SK-N-SH treated with all-trans-retinoic acid at 6 μM for 48 hours (cell line): ENCODE measurements at places on chromosomes 7 and 10.

- no peak for ATAC-seq
Observed at GRCh38 chr10:119518176-119518575, 24.3 kb downstream of the RGS10 start.

DNA sequence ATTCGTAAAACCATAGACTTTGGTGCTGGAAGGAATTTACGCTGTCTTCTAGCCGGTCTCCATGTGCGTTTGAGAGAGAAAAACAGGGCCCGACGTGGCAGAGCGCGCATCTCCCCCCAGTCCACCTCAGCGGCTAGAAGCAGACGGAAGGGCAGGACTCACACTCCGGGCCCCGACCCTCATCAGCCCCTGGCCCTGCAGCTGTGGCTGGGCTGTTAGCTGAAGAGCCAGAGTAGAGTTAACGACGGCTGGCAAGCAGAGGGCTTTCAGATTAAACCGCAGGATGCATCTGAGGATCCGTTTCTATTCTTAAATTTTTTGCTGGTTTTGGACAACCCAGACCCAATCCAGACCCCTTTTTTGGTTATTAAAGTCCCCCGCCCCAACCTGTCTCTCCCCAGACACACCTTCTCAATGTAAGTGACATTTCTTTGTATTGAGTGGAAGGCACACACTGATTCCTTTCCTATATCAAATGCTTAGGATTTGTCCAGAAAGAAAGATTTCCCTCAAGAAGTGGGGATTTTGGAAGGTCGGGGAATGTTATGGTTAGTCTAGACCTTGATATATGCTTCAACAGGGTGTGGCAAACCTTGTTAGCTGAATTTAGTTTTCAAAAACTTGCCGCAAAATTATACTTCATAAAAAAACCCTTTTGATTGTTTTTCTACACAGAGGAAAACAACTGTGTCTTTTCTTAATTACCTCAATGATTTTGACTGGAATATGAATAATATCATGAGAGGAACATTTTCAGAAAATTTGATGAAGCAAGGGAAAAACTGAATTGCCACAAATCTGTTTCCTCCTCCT lies 1.7 kb upstream of the TBX20 start:
- ATAC-seq, result no peak

- no peak for ATAC-seq
Observed at GRCh38 chr7:156823435-156823834, 69.5 kb downstream of the LMBR1 start.

- no peak for ATAC-seq
Observed at GRCh38 chr7:100363098-100363497, 5.2 kb downstream of the PILRB start.

- no peak for ATAC-seq
Observed at GRCh38 chr10:102279104-102279503, 33.8 kb downstream of the GBF1 start.
